ENCODE measurements at places on chromosomes 7 and 10. TPM values are rescaled to one million over a fixed set of nuclear protein-coding genes. Genes with fewer than 3 reads are reported as not detected.
A peak's percentile ranks its signal among the peaks of the same experiment; 100 is the strongest.

Gene PTPRZ1
- total RNA-seq = not detected

Gene C1QL3
- total RNA-seq = not detected

Gene EGFR
- total RNA-seq = not detected

Gene TFEC
- 33.1 TPM for total RNA-seq

Gene CYP26C1
- total RNA-seq = 0.19 TPM

Gene FAM3C
- total RNA-seq = 73.1 TPM

DNA sequence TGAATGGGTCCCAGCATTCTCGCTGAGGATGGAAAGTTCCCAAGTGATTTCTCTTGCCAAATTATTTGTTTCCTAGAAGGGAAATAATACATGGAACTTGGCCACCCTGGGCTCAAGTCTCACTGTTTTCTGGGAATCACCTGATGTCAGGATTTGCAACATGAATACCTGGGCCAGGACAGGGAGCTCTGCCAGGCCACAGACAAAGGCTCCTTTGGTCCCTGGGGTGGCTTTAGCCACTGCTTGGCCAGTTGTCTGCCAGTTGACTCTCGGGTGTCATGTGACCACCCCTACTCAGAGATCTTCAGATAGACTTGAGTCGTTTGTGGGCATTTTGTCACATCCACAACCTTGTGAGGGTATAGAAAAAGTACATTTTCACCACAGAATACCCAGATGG lies 258.0 kb upstream of the HABP2 start:
- H3K4me3 ChIP-seq = no peak overlapping the region
- no peaks in the 10 kb centered on the region for H3K4me1 ChIP-seq
- DNase-seq = no peak
- H3K36me3 ChIP-seq = no peaks in the 10 kb centered on the region

DNA sequence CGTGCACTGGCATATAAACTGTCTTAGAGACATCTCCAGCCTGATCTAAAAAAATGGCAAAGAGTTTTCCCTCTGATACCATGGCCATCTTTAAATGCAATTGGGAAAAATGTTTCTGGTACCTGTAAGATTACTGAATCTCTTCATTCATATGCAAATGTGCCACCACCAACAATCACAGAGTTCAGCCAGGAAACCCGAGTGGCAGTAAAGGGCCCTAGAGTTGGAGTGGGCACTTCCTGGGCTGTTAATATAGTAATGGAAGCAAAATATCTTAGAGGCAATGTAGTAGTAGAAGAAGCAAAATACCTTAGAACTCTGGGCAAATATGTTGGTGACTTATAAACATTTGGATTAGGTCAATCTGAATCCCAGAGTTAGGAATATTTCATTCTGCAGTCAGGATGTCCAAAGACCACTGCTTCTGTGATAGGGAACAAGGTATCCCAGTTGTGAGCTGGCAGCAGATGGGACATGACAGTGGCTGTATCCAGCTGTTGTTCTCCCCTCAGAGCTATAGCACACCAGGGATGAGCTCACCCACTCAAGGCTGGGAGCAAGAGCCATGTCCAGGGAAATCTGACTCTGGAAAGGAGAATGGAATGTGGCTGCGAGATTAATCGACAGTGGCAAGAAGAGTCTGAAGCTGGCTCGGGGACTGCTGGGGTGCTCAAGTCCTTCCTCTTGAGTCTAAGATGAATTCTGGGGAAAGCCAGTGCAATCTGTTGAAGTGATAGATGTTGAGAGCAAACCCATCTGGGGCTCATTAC lies 332.1 kb downstream of the PHTF2 start:
- no peaks in the 10 kb centered on the region for H3K27me3 ChIP-seq
- H3K4me1 ChIP-seq = no peaks in the 10 kb centered on the region
- H3K36me3 ChIP-seq = no peaks in the 10 kb centered on the region
- DNase-seq = no peak

DNA sequence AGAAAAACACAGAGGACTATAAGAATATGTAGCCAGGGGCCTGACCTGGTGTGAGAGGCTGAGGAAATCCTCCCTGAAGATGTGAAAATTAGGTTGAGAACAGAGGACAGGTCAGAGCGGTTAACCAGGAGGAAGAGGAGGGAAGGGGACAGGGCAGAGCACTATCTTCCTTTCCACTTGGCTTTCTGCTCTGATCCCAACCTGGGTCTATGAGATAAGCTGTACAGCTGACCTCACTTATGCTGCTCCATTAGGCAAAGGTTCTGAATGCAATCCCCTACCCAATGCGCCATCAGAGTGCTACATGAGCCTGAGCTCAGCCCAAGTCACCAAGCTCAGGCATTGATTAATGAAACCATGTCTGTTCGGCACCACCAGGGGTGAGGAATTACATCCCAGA lies 10.5 kb downstream of the LIPA start:
- no peak for DNase-seq
- H3K27ac ChIP-seq = no peak overlapping the region
- peaks cover 31% of the 10 kb centered on the region for H3K4me1 ChIP-seq
- peaks cover 1% of the 10 kb centered on the region for H3K36me3 ChIP-seq
- no peak overlapping the region for H3K4me3 ChIP-seq

DNA sequence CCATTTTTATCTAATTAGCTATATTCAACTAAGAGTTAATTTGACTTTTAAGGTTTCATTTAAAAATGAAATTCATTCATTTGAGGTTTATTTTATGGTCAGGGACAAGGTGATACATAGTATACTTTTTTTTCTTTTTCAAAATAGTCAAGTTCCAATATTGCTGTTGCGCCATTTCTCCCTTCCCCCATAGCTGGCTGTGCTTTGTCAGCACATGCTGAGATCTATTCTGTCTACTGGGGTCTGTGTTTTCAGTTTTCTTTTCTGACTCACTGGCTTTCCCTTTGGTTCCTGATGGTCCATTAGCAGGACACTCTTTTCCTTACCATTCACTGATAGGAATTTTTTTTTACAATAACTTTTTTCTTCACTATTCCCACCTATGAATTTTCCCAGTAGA lies 336.4 kb upstream of the TMEM229A start:
- H3K27me3 ChIP-seq = no peaks in the 10 kb centered on the region
- H3K36me3 ChIP-seq = no peaks in the 10 kb centered on the region
- no peak for DNase-seq
- H3K27ac ChIP-seq = no peak overlapping the region
- H3K4me1 ChIP-seq = no peaks in the 10 kb centered on the region
- no peak overlapping the region for H3K4me3 ChIP-seq

DNA sequence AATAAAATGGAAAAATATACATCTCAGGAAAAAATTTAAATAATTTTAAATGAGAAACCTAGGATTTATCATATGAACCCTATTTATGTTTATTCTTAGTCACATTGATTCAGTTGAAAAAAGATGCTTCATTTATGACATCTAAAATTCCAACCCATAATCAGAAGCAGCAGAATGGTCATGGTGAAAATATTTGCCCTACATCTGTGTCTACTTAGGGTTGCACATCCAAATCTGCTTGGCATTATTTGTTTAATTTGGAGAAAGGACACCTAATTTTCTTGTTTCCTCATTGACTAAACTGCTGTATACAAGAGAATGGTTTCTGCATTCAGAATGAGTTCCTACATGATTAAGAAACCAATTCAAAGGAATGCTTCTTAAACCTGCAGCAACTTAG lies 72.9 kb upstream of the SKAP2 start:
- H3K36me3 ChIP-seq = no peaks in the 10 kb centered on the region
- H3K27me3 ChIP-seq = no peaks in the 10 kb centered on the region
- no peak for DNase-seq
- H3K27ac ChIP-seq = no peak overlapping the region

DNA sequence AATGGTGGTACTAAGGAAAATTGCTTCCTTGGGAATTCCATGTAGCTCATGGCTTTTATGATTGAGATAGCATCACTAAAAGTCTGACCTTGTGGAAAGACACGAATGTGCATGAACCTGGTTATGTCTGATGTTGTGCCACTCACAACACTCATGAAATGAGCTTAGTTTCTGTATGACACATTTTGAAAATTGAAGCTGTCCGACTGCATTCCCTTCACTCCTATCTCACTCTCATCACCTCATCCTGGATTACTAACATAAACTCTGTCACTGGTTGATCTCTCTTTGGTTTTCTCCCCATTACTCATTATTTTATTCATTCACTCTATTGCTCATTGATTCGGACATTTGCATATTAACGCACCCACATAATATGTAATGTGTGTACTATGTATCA lies 190.0 kb upstream of the VWC2 start:
- no peaks in the 10 kb centered on the region for H3K27me3 ChIP-seq
- H3K27ac ChIP-seq = no peak overlapping the region
- DNase-seq = no peak
- H3K4me3 ChIP-seq = no peak overlapping the region
- no peaks in the 10 kb centered on the region for H3K4me1 ChIP-seq

DNA sequence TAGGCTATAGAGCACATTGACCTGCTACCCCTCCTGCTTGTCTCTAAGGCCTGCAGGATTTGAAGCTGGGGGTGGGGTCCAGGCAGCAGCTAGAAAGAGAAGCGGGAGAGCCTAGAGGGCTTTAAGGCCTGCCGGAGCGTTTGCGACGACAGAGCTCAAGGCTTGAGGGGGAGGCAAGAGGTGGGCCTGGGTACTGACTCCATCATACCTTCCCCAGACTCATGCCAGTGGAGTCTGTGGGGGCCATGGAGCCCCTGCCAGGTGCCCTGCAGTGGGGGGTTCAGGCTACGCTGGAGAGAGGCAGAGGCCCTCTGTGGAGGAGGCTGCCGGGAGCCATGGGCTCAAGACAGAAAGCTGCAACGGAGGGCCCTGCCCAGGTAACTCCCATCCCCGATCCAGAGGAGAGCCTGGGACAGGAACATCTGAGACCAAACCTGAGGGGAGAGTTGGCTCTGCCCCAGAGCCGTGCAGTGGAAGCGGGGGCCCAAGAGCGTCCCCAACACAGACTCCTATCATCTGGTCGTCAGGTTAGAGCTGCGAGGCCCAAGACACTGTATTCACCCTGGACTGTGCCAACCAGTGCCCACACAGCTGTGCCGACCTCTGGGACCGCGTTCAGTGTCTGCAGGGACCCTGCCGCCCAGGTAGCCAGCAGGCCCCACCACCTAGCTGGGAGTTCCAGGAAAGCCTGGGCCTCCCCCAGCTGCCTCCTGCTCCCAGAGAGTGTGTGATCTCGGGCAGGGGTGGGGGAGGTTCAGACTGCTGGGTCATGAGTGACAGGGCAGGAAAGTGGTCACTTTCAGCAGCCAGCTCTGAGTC lies 13.2 kb upstream of the ZNF862 start:
- H3K4me3 ChIP-seq = no peak overlapping the region
- H3K27me3 ChIP-seq = no peaks in the 10 kb centered on the region
- H3K4me1 ChIP-seq = no peaks in the 10 kb centered on the region
- no peak overlapping the region for H3K27ac ChIP-seq
- H3K36me3 ChIP-seq = no peaks in the 10 kb centered on the region

- no peak overlapping the region for H3K4me3 ChIP-seq
- H3K4me1 ChIP-seq = no peaks in the 10 kb centered on the region
- DNase-seq = no peak
- H3K27me3 ChIP-seq = no peaks in the 10 kb centered on the region
- H3K27ac ChIP-seq = no peak overlapping the region
Observed at GRCh38 chr10:24433705-24434104, 224.8 kb downstream of the KIAA1217 start.

- H3K27ac ChIP-seq = no peak overlapping the region
- no peaks in the 10 kb centered on the region for H3K4me1 ChIP-seq
- no peak overlapping the region for H3K4me3 ChIP-seq
- H3K36me3 ChIP-seq = no peaks in the 10 kb centered on the region
Observed at GRCh38 chr10:80322711-80323110, 33.3 kb upstream of the MAT1A start.

- H3K36me3 ChIP-seq = no peaks in the 10 kb centered on the region
- no peak for DNase-seq
- no peaks in the 10 kb centered on the region for H3K4me1 ChIP-seq
- no peak overlapping the region for H3K4me3 ChIP-seq
- H3K27me3 ChIP-seq = no peaks in the 10 kb centered on the region
- no peak overlapping the region for H3K27ac ChIP-seq
Observed at GRCh38 chr10:72026278-72027111, 61.9 kb downstream of the SPOCK2 start.

DNA sequence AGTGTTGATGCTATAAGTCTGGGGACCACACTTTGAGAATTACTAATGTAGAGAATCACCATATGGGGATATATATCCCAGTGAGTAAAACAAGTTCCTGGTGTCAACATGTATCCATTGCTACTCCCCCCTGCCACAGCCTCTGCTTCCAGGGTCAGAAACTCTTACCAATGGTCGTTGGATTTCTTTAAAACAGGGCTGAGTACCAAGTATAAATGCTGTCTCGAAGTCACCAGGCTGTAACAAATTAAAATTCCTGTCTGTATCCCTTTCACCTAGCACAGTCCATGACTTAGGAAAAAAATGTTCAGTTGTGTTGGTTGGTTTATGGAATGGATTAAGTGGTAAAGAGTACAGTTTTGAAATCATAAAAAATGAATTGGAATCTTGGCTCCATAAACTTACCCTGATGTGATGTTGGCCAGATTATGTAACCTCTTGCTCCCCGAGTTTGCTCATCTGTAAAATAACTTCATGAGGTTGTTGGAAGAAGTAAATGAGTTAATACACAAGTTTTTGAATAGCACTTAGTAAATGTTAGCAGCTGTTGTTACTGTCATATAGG lies 364.0 kb upstream of the LRGUK start:
- H3K4me1 ChIP-seq = no peaks in the 10 kb centered on the region
- no peaks in the 10 kb centered on the region for H3K36me3 ChIP-seq
- H3K4me3 ChIP-seq = no peak overlapping the region

GRCh38 chr10:60293581-60294175 lies 96.0 kb downstream of the ANK3 start:
- no peak for DNase-seq
- H3K36me3 ChIP-seq = no peaks in the 10 kb centered on the region
- H3K4me3 ChIP-seq = no peak overlapping the region

DNA sequence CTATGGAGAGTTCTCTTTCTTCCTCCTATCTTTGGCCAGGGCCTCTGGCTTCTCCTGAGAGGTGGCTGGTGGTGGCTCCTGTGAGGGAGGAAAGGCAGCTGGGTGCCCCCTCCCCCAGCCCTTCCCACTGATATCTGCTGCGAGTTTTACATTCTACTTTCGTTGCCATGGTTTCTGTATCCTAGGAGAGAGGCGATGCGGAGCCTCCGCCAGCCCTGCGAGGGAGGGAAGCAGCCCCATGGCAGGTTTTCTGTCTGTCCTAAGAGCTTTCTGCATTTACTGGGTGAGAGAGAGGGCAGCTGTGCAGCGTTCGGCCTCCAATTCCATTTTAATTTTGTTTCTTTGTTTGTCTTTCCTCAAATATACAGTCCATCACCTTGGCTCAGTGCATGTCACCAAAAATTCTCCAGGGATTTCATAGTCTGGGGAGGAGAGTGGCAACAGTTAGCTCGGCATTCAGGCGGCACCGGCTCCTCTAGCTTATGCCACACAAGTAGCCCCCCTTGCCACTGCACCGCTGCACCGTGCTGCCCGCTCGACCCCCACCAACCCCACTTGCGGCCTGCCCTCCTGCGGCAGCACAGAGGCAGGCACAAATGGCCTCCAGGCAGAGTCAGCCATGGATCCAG lies 20.4 kb downstream of the DNAJB12 start:
- H3K36me3 ChIP-seq = peaks cover 22% of the 10 kb centered on the region
- H3K27ac ChIP-seq = peak overlapping the region; percentile 93
- no peak for DNase-seq
- H3K27me3 ChIP-seq = no peaks in the 10 kb centered on the region

Data from B cell (primary cell).